Esophagus muscularis mucosa (tissue), 4 donors: ENCODE measurements at places on chromosomes 11 and 22. TPM values are rescaled to one million over a fixed set of nuclear protein-coding genes. Genes with fewer than 3 reads are reported as not detected.

- DNase-seq: no peak
These were observed 387.3 kb upstream of the B3GAT1 start for GRCh38 chr11:134799386-134799785.

Gene SCGB1C1
- not detected for total RNA-seq

- no peak for DNase-seq
These were observed 93.2 kb downstream of the EXT2 start for GRCh38 chr11:44188643-44189042.

DNA sequence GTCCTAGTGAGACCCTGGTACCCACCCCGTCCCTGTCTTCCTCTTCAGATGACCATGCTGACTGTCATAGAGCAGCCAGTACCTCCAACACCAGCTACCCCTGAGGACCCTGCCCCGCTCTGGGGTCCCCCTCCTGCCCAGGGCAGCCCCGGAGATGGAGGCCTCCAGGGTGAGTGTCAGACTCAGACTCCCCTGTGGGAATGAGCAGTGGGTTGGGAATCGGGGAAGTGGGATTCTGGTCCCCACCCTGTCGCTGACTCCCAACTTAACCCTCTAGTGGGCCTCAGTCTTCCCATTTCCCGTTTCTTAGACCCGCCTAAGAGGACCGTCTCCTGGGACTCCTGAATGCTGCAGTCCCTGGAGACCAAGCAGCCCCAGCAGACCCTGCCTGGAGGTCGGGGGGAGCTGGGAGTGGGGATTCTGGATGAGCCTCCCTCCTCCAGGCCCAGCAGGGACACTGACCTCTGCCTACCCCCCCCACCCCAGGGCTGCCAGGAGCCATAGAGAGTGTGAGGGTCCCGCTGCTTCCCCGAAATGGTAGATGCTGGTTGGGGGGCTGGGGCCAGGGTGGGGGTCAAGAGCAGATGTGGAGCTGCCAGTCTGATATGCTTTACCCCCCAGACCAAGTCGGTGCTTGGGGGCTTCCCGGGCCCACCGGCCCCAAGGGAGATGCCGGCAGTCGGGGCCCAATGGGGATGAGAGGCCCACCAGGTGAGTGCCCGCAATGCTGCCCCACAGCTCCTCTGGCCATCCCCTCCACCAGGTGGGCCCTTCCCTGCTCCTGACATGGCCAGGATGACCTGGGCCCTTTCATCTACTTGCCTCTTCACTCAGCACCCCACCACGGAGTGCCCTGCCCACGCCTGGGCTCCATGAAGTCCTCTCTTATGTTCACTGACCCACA is 25.5 kb downstream of the EMID1 start:
- no peak for DNase-seq
